ENCODE measurements at places on chromosomes 7 and 10.

DNA sequence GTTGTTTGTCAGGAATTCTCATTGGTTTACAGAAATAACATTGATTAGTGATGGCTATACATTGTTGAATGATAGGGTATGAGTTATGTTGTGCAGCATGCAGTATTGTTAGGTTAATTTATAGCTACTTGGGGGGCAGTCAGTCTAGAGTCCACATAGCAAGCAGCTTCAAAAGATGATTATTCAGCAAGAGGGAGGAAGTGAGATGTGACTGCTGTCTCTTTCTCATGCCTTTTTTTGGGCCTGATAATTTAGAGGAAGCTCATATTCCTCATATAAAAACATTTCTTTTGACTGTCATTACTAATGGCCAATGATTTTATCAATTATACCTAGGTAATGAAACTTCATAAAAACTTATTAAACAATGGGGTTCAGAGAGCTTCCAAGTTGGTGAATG is 3.4 kb upstream of the TBRG4 start:
- DNase-seq = no peak

GRCh38 chr7:128770233-128770632 is 5.4 kb downstream of the OPN1SW start:
- no peak for DNase-seq

- DNase-seq = no peak
Measured at GRCh38 chr10:69241575-69241974, 21.4 kb downstream of the HKDC1 start.

GRCh38 chr7:27409776-27410175 is 167.2 kb downstream of the EVX1 start:
- no peak for DNase-seq

GRCh38 chr7:93115796-93116195 is 2.0 kb downstream of the SAMD9 start:
- DNase-seq = no peak

DNA sequence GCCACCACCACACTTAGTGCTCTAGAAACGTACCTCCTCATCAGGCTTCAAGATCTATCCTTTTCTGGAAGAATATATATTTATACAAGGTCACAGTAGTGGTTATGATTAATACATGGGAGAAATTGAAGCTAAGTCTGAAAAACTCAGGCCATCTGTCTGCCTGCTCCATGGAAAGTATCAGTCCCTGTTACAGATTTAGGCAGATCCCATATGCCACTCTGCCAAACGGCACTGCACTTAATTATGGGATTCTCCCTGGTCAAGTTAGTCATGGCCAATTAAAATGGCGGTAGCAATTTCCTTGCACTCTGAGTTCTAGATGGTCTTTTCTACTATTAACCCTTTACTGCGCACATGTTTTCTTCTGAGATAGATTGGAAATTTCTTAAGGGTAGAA is 740.0 kb downstream of the SUGCT start:
- no peak for DNase-seq

DNA sequence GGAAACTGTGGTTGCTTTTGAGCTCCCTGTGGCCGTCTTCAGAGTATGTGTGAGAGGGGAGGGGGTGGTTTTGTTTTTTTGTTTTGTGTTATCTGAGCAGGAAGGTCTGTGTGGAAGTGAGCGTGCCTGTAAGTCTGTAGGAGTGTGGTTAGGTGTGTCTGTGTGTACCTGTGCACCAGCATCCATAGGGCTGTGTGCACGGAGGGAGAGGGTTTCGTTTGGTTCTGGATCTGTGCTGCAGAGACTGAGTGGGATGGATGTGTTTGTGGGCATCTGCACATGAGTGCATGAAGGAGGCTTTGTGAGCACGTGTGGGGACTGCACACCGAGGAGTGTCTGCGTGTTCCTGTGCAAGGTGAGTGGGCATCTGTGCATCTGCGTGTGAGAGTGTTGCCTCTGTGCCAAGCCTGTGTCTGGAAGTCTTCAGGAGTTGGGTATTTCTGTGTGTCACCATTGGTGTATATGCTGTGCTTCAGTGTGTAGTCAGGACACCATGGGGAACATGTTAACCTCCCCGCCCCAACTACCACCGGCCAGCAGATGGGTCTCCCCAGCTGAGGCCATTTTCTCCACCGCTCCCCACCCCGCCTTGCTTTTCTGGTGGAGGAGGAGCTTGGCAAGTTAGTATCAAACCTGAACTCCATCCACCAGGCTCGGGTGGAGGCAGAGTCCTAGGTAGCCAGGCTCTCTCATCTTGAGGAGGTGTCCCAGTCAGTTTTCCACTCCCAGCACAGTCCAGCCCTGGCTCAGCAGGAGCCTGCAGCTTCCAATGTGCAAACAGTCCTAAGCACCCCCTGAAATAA is 7.1 kb upstream of the TLX1 start:
- no peak for DNase-seq

GRCh38 chr10:398954-399353 is 263.7 kb downstream of the ZMYND11 start:
- DNase-seq = no peak

DNA sequence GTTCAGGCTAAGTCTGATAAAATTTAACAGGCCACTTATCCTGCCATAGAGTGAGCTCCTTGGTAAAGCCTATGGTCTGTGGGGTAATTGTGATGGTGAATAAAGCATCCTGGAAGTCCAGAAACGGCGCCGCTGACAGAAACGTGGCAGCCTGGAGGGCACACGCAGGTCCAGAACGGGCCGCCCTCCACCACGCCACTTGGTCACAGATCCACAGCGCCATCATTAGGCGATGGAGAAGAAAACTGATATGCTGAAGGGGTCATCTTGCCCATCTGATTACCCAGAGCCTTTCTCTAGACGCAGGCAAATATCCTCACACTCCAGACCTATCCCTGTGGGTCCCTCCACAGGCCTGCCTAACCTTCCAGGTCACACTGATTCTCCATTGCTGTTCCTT is 37.8 kb downstream of the PODXL start:
- DNase-seq = no peak

DNA sequence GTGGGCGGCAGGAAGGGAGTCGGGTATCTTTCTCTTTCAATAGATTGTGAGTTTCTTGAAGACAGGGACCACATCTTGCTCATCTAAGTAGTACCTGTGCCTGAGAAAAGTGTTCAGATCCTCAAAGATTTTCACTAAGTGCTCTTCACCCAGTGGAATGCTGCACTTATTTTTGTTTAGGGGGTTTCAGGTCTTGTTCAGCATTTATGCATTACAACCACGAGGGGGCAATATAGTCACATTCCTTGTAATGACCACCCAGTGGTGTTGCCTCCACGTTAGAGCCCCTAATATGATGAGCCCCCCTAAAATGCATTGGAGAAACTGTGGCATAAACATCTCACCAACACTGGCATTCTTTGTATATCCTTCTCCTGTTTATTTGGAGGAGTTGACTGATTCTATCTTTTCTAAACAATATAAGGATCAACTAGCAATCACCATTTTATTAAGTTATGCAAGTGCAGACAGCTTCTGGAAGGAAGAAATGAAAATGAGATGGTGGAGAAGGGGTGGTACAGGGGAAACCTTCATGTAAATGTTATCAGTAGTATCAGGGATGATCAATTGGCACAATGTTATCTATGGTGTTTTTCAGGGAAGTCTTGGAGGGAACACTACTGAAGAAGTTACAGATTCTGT is 3.1 kb upstream of the PAPSS2 start:
- DNase-seq = no peak

DNA sequence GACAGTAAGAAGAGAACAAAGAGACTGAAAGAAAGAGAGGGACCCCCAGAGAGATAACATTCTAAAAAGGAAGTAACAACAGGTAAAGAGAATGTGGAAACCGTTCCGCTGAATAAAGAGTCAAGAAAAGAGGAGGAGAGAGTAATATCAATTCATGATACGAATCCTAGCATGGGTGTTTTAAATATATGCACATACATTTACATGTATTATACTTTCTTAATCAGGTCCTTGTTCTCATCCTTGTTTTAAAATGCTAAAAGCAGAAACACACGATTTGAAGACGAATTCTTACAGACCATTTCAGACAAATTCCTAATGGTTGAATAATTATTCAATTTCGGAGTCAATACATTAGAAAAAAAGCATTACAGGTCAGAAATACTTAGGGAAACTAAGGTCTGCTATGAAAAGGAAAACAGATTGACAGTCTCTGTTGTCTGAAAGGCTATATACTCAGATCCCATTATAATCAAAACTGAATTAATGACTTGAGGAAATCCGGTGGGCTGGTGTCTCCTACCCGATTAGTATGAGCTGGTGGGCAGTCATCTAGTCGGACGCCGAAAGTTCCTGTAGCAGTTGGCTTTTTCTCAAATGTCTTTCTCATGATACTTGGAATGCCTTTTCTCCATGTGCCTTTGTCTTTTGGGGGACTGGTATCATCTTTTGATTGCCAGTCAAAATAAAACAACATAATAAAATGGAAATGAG is 127.3 kb downstream of the ARHGAP21 start:
- DNase-seq = no peak

DNA sequence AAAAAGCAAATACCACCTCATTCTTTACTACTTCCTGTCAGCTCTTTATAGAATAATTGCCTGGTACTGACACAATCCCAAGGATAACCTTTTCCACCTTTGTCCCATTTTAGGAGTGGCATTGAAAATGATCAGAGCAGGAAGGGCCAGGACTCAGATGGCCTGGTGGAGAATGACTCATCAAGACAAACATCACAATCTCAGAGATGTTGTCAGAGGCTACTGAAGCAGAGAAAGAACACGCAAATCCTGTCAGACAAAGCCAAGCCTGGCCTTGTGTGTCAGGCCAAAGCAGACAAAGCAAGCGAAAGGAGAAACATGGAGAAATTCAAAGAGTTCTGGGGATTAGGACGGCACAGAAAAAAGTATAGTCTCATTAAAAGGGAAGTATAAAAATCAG is 40.9 kb downstream of the NSUN6 start:
- DNase-seq = no peak

- no peak for DNase-seq
Measured at GRCh38 chr10:88395677-88396076, 187.4 kb downstream of the RNLS start.

- no peak for DNase-seq
Measured at GRCh38 chr7:16564909-16565426, 38.3 kb downstream of the LRRC72 start.

DNA sequence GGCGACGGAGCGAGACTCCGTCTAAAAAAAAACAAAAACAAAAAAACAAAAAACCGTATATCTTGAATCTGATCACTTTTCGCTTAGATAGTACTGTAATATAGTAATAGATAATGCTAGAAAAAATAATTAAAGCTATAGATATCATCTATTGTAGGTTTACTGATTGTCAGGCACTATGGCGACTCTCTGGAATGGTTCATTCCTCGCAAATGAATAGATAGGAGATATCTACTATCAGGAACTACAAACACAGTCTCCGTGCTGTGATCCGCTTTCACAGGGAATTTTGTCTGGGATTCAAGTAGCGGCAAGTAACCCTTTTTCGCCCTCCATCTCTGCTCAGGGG is 342 bp upstream of the MEIG1 start:
- DNase-seq = no peak

DNA sequence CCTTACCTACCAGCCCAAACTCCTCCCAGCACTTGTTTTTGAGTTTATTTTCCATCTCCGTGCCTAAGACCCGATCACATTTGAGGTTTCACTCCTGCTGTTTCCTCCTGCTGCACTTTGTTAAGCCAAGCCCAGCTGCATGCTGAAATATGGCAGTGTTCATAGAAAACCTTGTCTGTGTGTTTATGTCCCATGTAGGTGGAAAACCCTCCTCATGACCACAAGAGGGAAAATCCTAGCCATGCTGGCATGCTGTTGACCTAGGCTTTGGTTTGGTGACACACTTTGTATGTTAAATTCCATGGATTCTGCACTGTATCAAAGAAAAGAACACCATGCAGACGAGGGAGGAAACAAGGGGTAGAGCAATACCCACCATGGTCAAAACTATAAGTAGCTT is 154.4 kb downstream of the CUBN start:
- no peak for DNase-seq

DNA sequence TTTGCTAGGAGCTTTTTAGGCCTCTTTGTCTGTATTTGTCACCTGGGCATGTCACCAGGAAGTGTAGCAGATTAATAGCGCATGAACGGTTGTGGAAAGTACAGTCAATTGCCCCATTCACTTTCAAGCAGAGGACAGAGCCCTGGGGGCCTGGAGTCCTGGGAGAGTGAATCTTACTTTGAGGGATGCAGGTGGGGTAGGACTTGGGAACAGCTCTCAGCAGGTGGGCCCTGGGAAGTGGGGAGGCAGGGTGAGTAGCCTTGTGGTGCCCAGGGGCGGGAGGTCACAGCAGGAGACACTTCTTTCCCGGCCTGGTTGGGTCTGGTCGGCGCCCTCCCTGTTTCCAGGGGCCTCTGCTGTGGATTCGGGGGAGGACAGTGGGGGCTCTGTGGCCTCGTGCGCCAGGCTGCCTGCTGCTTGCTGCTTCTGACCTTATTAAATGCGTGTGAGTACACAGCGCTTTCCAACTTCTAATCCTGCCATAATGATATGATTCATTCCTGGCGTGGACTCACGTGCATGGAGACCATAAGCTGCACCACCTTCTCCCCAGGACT is 51.6 kb upstream of the AQP1 start:
- no peak for DNase-seq

GRCh38 chr7:36036590-36036989 is 116.5 kb upstream of the EEPD1 start:
- DNase-seq = no peak

DNA sequence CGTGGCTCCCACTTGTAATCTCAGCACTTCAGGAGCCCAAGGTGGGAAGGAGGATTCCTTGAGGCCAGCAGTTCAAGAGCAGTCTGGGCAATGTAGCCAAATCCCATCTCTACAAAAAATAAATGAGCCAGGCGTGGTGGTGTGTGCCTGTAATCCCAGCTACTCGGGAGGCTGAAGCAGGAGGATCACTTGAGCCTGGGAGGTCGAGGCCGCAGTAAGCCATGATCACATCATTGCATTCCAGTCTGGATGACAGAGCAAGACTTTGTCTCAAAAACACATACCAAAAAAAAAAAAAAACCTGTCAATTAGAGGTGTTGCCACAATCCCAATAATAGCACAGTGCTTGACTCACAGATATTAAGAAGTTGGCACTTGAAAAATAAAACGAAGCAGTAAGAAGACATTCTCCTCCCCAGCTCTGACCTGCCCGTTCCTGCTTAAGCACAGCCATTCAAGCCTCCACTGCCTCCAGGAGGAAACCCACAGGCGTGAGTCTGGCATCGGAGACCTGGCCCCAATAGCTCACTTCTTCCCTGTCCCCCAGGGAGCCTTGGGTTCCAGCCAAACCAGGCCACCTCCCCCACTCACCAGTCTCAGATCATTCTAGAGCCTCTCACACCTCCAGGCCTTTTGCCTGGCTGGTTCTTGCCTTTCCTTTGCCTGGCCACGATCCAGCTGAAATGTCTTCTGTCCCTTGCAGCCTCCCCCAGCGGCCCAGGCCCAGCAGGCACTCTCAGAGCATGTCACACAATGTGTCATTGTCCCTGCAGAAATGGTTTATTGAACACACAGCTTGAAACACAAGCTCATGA is 45.3 kb upstream of the GTF2I start:
- DNase-seq = no peak

- DNase-seq = no peak
Measured at GRCh38 chr10:96665306-96665705, 55.0 kb downstream of the PIK3AP1 start.

Data from stimulated activated CD4-positive, alpha-beta T cell treated with anti-CD3 and anti-CD28 coated beads, Interleukin-1b, Interleukin-23, amount 100 ng/mL, for 4 hours (primary cell).